ENCODE measurements at places on chromosomes 16 and 17.

GRCh38 chr17:70011750-70012149 is 63.3 kb upstream of the KCNJ16 start:
- no peak for DNase-seq

DNA sequence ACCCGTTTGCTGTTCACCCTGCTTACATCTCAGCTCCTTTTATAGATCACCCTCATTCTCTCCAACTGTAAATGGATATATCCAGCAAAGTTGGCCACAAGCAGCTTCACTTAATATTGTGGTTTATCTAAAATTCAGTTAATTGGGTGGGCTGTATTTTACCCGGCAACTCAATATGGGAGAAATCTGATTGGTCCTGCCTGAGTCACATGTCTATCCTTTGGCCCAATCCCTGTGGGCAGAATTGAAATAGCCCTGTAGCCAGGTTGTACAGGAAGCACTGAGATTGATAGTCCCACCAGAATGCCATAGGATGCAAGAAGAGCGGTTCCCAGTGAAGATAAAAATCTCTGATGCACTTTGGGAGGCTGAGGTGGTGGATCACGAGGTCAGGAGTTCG is 73.2 kb downstream of the AIPL1 start:
- peak; percentile 21 for DNase-seq

DNA sequence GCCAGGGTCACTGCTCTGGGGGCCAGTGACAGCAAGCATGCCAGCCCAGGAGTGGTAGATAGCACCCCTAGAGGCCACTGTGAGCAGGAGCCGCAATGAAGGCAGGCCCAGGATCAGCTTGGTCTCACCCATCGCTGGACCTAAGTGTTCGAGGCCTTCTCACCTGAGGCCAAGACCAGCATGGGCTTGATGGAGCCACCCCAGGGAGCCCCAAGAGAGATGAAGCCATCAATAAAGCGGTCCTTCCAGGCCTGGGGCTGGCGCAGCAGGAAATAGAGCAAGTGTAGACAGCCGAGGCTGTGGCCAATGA is 1.8 kb downstream of the LCAT start:
- peak; percentile 50 for DNase-seq

DNA sequence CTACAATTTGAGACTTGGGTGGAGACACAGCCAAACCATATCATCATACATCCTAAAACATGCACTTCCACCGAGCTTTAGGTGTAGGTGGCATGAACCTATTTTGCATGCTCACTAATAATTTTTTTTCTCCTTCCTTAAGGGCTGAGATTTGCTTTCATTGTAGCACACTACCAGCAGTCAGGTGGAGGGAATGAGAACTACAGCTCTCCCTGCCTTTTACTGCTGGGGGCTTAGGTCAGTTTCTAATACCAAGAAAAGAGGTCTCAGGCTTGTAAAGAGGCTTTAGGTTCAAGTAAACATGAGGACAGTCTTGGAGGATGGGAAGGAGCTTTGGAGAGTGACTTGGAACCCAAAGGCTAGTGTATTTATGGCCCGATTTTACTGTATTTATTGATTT is 22.0 kb downstream of the CFAP20 start:
- DNase-seq, result no peak

GRCh38 chr16:27401768-27402568 is at the start of gene IL21R:
IL21R (plus strand) TSS chr16:27402174; CDS start chr16:27430072, 27,898 bp downstream.
- peak; percentile 91 for DNase-seq

- DNase-seq, result no peak
Measured at GRCh38 chr17:82103553-82104451, 5.8 kb upstream of the FASN start.

DNA sequence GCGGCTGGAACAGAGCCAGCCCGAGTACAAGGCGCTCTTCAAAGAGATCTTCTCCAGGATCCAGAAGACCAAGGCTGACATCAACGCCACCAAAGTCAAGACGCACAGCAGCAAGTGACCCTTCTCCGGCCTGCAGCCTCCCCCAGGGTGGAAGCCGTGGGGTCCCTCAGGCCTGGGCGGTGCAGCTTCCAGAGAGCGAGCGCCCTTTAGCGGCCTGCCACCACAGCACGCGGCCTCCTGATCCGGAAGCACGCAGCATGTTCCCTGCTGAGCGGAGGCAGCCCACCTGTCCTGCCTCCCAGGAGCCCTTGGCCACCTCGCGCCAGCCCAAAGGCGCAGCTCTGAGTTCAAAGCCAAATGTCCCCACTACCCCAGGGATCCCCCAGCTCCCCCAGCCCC is 8.5 kb upstream of the MRPL58 start:
- DNase-seq, result no peak

- no peak for DNase-seq
Measured at GRCh38 chr17:35192708-35193107, 1.5 kb downstream of the SLC35G3 start.

DNA sequence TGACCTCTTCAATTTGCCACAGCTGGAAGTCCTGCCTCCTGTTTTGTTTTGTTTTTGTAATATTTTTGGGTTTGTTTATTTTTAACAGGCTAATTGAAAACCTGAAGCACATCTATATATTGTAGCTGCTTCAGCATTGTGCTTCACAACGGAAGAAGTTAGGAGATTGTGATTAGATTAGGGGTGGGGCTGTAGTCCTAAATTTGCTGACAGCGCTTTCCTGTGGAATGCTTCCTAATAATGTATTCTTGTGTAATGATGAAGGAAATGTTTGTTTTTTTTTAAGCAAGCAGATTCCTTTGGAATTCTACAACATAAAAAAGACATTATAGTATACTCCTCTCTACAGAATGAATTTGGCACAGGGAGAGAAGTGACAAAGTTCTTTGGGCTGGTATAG is 70.1 kb downstream of the NLK start:
- DNase-seq, result no peak

DNA sequence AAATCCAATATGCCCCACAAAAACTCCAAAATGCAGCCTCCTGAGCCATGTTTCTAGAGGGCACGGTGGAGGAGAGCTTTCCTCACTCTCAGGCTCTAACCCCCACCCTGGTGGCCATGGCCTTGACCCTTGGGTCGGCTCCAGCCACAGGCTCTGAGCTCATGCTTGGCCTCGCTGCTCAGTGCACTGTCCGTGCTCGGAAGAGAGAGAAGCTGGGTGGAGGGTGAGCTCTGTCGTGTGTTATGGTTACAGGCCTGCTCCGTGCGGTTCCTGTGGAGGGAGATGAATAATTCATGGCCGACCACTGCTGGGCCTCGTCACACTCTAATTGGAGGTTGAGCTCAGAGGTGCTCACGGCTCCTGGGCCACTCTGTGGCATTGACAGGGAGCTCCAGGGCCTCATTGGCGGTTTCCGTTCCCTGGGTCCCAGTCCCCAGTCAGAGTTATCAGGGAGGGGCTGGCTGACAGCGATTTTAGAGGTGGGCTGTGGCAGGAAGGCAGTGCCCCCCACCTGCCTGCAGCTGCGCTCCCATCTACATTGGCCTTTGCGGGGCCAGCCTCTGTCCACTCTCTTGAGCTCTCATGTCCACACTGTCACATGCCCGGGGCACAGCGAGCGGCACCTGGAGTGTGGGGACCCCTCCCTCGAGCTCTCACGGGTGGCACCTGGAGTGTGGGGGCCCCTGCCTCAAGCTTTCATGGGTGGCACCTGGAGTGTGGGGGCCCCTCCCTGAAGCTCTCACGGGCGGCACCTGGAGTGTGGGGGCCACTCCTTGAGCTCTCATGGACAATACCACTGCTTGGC is 24.9 kb downstream of the ACSF3 start:
- DNase-seq, result no peak

DNA sequence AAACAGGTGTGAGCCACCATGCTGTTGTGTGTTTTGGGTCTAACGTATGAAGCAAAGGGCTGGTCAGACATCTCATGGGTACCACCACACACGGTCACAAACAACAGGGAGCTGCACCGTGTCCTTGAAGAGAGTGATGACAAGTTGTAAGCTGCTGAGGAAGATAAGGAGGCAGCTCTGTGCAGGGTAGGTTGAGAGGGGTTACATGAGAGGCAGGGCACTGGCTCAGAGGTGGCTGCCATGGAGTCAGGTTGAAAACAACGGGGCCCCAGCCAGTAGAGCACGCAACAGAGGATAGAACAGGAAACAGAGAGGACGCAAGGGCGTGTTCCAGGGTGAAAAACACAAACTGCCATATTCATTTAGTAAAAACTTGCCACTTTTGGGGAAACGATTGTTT is 52.2 kb downstream of the TRARG1 start:
- no peak for DNase-seq
